ENCODE measurements at places on chromosomes 4 and X.

DNA sequence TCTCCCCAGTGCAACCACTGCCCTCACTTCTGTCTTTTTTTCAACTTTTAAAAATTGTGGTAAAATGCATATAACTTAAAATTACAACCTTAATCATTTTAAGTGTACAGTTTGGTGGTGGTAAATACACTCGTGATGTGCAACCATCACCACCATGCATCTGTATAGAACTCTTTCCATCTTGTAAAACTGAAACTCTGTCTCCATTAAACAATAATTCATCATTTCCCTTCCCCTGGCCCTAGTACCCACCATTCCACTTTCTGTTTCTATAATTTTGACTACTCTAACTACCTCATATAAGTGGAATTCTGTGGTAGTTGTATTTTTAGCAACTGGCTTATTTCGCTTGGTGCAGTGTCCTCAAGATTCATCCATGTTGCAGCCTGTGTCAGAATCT, 6.8 kb upstream of the CTBP1 start:
- no peak for DNase-seq

GRCh38 chrX:114178126-114178525, 405.8 kb upstream of the HTR2C start:
- no peak for DNase-seq

GRCh38 chr4:2638730-2639129, 102.3 kb downstream of the FAM193A start:
- no peak for DNase-seq

DNA sequence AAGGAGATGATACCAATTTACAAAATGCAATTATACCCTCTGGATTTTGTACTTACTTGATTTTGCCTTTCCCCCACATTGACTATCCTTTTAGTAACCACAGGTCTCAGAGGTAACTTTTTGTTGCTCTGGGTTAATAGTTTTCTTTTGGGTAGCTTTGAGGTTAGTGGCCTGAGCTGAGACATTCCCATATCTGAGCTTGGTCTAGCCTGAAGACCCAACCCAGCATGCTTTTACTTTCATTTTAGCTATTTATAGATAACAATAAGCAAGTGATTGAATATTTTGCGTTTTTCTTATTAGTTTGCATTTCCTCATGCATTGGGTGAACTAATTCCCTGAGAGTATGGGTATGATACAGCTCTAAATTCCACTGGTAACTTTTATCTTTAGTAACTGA, 11.8 kb downstream of the HTN1 start:
- DNase-seq, result no peak

DNA sequence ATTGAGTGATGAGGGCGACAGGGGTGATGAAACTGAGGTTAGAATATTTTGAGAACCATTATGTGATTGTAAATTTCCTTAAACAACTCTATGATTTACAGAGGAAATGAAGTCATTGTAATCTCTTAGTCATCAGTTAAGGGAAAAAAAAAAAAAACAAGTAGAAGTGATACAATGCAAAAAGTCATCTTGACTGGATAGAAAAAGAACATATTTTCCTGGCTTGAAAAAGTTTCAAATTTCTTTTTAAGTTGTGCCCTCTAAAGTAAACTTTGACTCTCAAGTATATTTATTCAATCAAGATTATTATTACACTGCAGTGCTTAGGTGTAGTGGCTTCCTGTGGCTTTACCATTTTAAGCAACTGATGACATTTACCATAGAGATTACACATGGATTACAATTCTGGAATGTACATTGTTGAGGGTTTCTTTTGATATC, 40.6 kb downstream of the GABRB1 start:
- no peak for DNase-seq

- DNase-seq, result no peak
Observed at GRCh38 chr4:16914208-16914607, 15.8 kb upstream of the LDB2 start.

DNA sequence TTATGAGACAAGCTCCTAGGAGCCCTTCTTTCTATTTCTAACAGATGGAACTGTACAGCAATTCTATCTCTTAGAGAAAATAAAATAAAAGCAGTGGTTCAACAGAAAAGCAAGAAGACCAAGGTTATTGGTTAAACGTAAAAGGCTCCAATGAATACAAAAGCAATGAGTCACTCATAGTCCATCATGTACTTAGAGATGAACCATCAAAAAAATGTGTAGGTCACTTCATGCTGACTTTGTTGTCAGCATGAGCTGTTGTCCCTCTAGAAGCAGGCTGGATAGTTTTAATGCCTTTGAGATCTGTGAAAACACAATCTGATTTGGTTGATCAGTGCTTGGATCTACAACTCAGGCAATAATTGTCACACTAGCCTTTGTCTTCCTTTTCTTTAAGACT, 378.6 kb upstream of the ANXA10 start:
- no peak for DNase-seq

DNA sequence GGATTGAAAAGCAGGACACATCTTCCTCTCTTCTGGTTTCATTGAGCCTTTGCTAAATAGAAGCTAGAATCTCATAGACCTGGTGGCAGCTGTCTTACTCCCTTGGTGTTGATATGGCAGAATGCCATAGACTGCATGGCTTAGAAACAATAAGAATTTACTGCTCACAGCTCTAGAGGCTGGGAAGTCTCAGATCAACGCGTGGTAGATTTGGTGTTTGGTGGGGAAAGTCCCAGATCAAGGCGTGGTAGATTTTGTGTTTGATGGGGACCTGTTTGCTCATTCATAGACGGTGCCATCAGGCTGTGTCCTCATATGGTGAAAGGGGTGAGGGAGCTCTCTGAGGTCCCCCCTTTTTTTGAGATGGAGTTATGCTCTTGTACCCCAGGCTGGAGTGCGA, 57.6 kb upstream of the PPP2R3B start:
- no peak for DNase-seq

DNA sequence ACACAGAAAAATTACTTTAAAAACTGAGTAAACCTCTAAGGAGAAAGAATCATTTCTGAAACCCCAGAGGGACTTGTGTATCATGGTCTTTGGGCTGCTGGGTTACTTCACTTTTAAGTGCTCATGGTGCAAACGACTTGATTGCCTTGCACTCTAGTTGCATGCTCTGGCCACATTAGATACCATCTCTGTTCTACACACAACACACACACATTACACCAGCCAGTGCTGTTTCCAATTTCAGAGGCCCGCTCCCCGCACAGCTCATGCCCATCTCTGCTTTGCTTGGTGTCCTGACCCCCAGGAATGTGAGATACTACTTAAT, 2.1 kb downstream of the PPP3CA start:
- DNase-seq, result no peak

DNA sequence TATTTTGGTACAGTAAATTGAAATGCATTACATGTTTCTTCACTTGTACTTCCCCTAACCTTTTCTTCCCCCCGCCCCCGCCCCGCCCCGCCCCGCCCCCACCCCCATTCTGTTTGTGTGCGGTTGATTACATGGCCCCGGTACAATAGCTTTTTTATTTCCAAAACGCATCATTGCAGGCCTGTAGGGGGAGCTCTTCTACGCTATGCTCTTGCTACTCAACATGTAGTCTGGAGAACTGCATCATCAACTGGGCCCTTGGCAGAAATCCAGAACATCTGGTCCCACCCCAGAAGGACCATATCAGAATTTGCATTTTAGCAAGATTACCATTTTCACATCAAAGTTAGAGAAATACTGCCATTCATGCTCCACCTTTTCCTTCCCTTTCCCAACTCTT, 333.3 kb upstream of the DDX53 start:
- no peak for DNase-seq

- no peak for DNase-seq
Observed at GRCh38 chr4:76215077-76215476, 1.5 kb upstream of the SCARB2 start.

DNA sequence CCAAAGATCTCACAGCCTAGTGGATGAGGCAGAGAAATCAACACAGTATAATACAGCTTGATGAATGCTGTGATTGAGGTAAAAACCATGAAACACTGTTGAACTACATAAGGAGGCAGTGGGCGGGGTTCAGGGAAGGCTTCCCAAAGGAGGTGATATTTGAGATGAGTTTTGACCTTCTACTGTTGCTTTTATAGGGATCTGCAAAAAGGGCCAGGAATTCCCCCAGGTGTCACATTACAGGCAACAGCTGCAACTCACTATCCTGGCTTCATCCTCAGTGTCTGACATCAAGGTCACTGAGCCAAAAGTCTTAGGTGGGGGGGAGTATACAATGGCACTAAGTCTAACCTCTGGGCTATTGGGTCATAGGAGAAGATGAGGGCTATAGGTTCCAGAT, 185.7 kb upstream of the NRK start:
- no peak for DNase-seq

DNA sequence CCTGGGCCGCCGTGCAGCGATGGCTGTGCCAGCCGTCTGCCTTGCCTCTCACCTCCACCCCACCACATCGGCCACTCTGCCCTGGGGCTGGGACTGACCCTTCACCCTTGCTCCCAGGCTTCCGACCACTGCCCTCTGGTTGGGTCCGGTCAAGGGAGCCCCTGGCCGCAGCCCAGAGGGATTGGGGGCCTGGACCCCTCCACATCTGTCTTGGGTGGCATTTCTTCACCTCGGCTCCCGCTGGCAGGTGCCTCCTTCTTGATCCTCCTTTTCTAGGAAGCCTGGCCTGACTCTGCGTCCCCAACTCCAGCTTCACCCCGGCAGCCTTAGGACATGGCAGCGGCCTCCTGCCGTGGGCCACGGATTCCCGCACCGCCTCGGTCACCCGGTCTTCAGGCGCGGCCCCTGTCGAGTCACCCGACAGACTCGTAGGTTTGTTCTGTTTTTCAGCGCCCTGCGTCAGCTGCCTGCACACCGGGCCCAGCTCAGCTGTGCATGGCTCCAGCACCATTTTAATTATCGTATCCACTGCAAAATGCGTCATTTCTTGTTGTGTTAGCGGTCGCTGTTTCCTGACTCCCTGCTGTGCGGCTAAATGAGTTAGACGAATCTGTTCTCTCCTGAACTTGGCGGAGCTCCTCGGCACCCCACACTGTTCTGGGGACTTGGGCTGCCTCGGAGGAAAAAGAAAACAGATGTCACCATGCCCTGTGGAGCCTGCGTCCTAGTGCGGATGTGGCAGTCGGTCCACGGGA, 124.0 kb downstream of the FAM53A start:
- no peak for DNase-seq

DNA sequence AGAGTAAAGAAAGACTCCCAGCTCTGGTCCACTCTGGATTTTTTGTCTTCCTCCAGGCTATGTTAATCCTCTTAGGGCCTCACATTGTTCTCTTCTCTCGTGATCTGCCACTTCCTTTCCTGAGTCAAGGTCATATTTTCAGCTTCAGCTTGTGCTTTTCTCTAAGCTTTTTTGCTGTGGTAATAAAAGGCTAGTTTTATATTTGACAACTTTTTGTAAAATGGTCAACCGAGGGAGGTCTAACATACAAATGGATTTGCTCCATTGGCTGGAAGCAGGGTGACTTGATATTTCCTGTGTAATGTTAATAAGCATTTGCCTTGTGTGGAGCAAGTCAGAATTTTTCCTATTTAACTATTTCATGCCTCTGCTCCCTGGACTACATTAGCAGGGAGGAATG, 239.7 kb downstream of the RAB28 start:
- no peak for DNase-seq

- no peak for DNase-seq
Observed at GRCh38 chr4:86536151-86536550, 58.0 kb upstream of the PTPN13 start.

DNA sequence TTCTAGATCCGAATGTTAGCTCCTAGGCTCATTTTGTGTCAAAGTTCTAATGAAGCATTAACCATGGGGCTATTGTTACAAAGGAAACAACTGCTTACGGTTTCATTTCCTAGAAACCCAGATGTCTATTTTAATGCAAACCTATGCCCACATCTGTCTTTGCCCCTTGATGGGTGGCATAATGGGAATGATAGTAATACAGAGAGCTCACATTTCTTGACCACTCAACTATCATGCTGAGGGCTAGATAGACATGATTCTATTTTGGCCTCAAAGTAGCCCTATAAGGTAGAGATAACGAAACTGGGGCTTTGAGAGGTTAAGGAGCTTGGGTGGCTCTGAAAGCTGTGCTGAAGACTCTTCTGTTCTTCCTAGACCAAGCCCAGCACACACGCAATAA, 1.9 kb downstream of the TLR7 start:
- no peak for DNase-seq

- DNase-seq, result no peak
Observed at GRCh38 chr4:76758996-76759395, 138.9 kb downstream of the SOWAHB start.

- no peak for DNase-seq
Observed at GRCh38 chr4:125710766-125711165, 396.0 kb downstream of the FAT4 start.

GRCh38 chr4:71449040-71449439, 110.2 kb downstream of the SLC4A4 start:
- DNase-seq, result no peak

DNA sequence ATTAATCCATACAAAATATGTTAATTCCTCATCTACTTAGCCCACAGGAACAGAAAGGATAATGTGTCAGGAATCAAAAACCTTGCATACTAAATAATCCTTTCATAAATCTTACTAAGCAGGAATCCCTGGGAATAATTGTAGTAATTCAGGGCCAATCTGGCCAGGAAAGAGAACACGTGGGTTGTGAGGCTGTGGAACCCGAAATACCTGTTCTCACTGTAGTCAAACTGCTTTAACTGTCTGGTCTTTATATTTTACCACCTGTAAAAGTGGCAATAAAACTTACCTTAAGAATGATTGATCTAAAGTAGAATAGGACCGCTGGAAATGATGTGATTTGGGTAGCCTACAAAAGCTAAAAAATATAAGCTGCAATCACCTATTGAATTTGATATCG, 1620.9 kb downstream of the STIM2 start:
- DNase-seq, result no peak

DNA sequence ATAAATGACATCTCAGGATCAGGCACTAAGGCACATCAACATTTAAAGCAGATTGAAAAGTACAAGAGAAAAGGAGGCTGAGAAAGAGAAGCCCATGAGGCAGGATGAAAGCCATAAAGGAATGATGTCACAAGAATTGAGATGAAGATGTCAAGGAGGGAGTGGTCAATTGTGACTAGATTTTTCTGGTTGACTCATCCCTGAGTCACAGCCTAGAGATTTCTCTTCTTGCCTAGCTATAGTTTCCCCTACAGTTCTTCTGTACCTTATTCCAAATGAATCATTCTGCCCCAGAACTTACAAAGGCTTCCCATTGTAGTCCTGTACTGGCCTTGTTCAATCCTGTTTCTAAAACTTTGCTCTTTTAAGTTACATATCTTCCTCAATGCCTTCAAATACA, 3.4 kb upstream of the USP53 start:
- peak; percentile 70 for DNase-seq

GRCh38 chrX:70247252-70247651, 12.8 kb downstream of the P2RY4 start:
- DNase-seq, result no peak
